ENCODE measurements at places on chromosomes 5 and 9.

DNA sequence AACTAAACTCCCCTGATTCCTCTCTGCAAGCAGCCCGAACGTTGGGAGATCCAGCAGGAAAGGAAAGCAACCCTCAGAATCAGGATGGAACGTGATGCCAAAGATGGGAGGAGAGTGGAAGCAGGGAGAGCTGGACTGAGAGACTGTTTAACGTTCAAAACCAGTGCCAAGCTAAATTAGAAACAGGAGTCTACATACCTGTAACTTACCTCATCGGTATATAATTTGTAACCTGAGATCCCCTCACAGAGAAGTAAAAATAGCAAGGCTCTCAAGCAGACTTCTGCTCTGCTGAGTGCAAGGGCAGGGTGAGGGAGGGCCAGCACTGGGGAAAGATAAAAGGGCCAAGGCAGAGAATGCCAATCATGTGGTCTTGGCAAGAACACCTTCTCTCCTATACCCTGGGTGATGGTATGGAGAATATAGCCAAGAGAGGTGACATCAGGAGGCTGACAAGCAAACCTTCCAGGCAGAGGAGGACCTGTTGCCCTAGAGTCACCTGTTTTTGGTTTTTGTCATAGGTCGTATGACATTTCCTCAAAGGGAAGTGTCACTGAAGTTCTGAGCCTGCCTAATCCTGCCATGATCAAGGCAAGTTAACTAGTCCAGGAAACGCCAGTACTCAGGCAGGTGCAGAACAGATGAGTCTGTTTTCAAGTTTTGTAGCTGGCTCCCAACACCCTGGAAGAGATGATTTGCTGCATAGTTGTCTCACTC is 472.0 kb downstream of the NFIB start:
- DNase-seq, result peak; percentile 85

DNA sequence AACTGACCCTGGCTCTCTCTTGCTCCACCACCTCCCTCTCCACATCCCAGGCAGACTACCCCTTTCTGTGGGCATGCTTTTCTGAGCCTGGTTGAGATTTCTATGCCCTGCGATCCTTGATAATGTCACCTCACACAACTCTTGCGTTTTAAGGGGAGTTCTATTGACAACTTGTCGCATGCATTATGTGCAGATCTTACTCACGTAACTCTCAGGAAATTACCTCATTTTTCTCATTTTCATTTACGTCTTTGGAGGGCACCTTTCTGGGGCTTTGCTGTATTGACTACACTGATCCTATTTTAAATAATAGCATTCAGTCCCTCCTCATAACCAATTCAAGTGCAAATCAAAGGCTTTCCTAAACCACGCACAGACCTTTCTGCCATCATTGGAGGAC is 140.4 kb upstream of the WWC1 start:
- DNase-seq, result no peak

GRCh38 chr9:15225564-15226126 is 81.4 kb downstream of the TTC39B start:
- no peak for DNase-seq

- no peak for DNase-seq
These were observed 27.5 kb upstream of the TNPO1 start for GRCh38 chr5:72788866-72789505.

GRCh38 chr9:89497978-89498851 is at the start of gene SEMA4D:
Gene SEMA4D (minus strand): TSS chr9:89498113. CDS start chr9:89405456, 92,657 bp downstream.
- DNase-seq, result peak; percentile 32

- no peak for DNase-seq
These were observed 230.6 kb downstream of the EBF1 start for GRCh38 chr5:158869092-158869491.

DNA sequence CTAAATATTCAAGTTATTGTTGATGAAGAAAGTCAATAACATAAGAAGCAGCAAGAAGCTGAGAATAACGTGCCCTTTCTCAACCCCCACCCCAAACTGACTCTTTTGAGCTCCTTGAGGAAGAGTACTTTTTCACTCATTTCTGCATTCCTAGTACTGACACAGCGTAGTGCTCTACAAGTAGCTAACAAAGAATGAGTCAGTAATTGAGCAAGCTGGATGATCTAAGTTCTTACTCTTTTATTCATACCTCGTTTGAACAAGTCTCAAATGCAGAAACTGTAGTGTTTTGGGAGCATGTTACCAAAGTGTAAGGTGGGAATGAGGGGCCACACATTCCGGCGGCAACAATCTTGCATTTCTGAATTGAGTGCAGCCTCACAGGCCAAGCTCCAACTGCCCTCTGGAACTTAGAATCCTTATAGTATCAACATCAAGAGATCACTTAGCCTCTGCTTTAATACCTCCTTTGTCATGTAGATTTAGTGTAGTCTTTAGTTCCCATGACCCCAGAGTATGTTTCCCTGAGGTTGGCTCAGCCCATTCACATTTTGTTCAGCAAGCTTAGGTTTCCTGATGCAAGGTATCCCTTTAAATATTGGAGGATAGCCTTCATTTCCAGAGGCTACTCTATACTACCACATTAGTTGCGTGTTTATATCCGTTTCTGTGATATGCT is 152.0 kb downstream of the PRR16 start:
- no peak for DNase-seq

- DNase-seq, result no peak
These were observed 91.9 kb downstream of the CAMSAP1 start for GRCh38 chr9:135815413-135815812.

DNA sequence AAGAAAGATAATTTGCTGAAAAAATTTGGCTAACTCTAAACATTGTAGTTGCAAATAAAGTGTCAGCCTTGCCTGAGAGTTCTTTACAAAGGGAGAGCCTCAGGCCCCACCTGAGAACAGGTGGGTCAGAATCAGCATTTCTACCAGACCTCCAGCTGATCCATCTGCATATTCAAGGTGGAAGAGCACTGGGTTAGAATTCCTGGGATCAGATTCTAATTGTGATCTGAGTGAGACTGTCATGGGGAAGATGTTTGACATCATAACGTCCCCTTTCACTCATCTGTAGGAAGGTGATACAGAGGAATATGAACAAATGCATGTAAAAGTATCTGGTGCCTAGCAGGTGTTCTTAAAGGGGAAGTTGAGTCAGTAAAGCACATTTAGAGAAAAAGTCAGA is 54.6 kb downstream of the FBXL7 start:
- DNase-seq, result no peak

DNA sequence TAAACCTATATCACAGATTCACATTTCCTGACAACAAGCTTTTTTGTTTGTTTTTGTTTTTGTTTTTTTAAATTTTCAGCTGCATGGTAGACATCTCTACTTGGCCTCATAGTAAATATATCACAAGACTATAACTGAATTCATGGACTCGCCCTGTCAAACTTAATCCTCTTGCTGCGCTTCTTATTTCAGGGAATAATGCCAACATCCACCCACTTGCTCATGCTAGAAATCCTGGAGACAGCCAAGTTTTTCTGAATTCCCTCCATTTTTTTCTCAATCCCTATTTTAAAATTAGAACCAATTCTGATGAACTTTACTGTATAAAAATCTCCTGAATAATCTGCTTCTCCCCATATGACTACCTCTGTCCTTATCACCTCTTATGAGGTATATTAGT is 283.6 kb upstream of the RPS23 start:
- DNase-seq, result no peak

- DNase-seq, result no peak
These were observed 7.6 kb upstream of the AK1 start for GRCh38 chr9:127884976-127885490.

- no peak for DNase-seq
These were observed 3.8 kb downstream of the ACTBL2 start for GRCh38 chr5:57478826-57479225.

DNA sequence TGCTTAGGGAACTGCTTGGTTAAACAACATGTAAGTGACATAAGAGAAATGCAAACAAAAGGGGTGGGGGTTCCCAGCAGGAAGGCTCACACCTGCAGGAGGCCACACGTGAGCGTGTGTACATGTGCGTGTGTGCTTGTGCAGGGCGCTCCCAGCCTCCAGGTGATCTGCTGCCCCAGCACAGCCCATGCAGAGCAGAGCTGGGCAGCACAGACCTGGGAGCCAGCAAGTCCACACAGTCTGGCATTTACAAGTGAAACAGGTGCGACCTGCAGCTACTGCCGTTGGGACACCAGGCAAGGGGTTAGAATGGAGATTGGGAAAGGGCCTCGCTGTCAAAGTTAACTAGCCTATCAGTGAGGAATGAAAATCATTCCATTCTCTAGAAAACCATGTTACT is 41.8 kb downstream of the GRAMD2B start:
- peak; percentile 74 for DNase-seq

DNA sequence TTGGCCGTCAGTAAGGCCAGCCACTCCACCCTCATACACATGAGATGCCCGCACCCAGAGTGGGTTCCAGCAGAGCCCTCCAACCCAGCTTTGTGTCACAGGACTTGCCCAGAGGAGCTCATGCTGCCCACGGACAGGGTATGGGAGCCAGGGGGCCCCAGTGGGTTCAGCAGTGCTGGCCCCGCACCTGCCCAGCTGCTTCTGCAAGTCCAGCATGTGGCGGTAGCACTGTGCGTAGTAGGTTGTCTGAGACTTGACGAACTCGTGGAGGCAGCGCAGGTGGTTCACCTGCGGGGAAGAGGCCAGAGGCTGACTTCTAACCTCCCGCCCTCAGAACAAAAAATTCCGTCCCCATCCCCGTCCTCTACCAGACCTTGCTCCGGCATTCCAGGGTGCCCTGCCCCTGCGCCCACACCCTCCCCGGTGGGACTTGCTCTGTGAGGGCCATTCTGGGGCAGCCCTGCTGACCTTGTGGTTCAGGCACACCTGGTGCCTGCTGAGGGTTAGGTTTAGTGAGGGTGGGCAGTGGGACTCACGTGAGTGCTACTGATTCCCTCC is 18.5 kb downstream of the SH3GLB2 start:
- no peak for DNase-seq

DNA sequence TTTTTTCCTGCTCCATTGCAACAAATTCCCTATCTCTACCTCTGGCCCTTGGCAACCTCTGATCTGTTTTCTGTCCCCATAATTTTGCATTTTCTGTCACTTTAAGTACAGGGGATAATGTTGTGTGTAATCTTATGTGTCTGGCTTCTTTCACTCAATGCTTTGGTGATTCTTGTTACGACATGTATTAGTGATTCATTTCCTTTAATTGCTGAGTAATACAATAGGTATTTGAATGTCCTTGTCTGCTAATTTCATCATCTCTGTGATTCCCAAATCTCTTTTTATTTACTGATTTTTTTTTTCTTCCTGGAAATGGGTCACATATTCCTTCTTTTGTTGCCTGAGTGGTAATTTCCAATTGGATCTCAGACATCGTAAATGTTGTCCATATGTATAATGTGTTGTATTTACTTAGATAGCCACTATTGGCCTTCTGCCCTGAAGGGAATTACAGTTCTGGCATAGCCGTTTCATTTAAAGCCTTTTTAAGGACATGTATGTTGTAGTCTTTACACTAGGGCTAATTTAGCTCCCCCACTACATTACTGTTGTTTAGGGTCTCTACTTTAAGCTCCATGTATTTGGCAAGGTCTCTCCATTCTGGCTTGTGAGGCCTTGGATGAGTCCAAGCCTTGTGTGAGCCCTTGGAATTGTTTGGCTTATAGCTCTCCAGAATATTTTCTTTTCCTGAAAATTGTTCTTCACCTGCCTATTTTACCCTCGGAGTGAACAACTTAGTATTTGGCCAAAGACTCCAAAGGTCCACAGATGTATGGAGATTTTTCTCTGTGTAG is 683.8 kb downstream of the LRRC70 start:
- DNase-seq, result no peak

GRCh38 chr5:123950701-123951581 is 439.0 kb downstream of the CSNK1G3 start:
- DNase-seq, result no peak

DNA sequence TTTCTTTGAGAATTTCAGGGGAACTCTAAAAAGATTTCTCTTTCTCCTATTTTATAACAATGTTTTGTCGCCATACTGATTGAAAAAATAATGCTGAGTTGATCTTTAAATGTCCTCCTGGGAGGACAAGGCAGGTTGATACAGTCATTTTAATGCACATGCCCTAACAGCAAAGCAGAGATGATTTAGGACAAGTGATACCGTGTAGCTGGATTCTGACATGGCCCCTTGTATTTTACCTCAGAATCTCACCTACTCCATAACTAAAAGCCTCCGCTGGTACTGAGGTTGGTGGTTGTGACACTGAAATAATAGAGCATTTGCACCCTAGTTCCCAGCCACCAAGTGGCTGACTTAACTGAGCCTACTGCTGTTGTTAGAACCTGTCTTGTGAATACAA is 811 bp upstream of the LRRTM2 start:
- DNase-seq, result no peak

- DNase-seq, result no peak
These were observed 1243.0 kb upstream of the CDH9 start for GRCh38 chr5:28281351-28281750.

DNA sequence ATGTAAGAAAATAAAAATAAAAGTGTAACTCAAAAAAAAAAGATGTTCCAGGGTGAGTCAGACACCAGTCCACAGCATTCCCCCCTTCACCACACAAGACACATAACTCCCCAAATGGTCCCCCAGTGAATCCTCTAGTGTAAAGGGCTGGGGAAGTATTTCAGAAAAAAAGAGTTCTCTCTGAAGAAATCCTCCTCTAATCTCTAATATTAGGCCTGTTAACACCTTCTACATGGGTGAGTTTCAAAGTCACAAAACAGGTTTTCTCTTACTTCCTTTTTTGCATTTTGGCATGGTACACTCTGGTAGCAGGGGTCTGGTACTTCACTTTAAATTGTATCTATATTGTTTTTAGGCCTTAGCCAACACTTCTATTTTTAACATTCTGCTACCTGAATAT is 28.2 kb downstream of the RNF145 start:
- DNase-seq, result no peak

DNA sequence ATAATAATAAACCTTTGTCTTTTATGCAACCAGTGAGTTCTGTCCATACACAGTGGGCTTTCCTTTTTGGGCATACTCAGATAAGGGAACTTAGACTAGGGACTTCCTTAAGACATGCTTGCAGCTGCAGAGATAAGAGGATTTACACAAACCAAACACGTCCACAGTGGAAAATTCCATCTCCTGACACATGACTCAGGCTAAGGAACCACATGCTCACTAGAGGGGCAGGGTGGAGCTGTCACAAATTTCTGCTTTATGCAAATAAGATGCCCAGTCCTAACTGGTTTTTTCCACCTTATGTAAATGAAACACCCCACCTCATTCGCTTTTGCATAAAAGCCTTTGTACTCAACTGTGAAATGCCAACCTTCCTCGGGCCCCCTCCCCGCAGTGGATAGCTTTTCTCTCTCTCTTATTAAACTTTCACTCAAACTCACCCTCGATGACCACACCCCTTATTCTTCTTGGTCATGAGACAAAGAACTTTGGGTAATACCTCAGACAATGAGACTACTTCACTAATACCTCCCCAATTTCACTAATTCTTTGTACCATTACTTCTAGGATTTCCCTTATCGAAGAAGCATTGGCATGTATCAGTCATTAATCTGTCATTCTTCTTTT is 170.3 kb upstream of the FTMT start:
- no peak for DNase-seq

DNA sequence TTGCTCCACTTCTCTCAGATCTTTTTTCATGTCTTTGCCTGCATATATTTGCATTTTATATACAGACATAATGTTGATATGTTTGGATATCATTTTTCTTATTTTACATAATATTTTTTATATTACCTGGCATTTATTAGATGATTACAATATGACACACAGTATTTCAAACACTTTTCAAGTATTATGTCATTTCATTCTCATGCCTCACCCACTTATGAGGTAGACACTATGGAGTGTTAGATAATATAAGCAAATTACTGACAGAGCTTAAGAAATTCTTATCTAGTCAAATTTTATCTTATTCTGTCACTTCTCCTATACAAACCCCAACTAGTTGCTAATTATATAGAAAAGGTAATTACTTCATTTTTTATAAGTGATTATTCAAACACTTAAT is 11.1 kb downstream of the LURAP1L start:
- DNase-seq, result no peak
